ENCODE measurements at places on chromosomes 1 and 21.
A peak's percentile ranks its signal among the peaks of the same experiment; 100 is the strongest.

DNA sequence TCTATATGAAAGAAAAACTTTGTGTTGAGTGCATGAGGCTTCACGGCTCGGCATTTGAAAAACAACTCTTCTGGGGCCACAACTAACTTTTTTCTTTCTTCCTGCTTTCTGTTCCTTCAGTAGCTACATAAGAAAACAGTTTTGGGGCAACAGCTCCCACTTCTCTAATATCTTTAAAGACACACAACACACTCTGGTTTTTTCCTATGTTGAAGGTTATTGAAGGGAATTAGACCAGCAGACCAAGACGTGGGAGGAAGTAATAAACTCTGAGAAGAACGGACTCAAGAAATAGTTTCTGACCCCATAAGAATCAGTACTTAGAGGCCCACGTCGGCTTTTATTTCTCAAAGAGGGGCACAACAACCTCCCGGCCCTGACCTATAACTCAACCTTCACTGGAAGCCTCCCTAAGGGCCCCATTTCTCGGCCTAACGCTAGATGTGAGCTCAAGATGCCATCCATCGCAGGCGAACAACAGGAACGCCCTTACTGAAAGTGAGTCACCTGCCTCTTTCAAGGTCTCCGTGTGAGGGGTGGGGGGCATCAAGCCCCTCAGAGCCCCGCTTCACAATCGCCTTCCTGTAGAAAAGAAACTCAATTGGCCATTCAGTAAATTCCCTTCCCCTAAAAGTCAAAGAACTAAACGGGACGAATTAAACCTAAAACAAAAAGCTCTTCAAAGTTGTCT is 844 bp downstream of the ZMYM6 start:
- DNase-seq, result peak; percentile 58

GRCh38 chr1:204726478-204726877 is 40.9 kb upstream of the LRRN2 start:
- no peak for DNase-seq

DNA sequence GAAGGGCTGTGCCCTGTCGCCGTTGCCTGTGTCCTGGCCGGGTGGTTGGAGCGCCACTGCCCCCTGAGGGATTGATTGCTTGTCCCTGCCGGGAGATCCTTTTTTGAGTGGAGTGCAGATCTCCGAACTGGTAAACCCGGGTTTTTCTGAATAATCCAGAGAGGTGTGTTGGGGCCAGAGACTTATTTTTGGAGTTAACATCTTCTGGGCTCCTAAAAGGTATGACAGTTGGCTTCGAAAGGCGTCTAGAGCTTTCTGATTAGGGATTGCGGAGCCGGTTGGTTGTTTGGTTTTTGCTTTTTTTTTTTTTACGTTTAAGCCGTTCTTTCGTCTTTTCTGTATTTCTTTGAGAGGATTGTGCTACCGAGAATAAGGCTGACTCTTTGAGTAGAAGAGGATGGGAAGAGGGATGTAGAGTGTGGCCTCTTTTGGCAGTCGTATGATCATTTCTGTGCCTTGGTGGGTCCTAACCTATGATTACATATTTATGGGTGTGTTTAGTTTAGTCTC is 756 bp downstream of the RLF start:
- DNase-seq, result peak; percentile 38

GRCh38 chr1:30755334-30755733 is 2.2 kb downstream of the LAPTM5 start:
- no peak for DNase-seq

DNA sequence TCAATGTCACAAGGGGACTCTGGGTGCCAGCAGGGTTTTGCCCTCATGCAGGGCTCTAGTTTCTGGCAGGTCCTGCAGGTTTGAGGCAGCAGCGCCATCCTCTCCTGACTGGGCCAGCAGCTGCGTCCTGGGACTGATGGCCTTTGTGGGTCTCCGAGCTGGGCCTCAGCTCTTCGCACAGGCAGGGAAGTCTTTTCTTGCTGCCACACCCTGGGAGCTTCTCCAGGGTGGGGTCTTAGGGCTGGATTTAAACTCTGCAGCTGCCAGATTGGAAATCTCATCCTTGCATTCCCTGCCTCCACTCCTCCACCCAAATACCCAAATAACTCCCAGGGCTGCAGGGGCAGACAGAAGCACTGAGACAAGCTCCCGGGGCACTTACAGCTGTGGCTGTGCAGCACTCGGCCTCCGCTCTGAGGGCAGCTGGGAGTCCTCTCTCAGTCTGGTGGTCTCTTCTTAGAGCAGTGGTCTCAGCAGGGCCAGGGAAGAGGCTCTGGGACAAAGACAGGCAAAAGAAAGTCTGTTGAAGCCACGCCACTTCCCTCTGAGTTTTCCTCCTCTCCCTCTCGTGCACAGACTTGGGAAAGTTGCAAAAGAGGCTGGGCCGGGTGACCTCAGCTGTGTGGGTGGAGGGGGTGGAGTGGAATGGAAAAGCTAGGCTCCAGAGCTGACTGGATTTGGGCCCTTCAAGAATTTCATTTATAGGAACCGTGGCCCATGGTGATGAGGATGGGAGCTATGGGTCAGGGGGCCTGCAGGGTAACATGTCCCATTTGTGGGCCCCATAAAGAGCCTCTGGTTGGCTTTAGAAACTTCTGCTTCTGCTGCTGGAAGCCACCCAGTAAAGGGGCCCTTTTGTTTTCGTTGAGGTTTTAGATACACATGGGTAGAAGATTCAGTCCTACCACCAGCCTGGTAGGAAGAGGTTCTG is at the start of gene RAB7B:
Gene RAB7B (minus strand): TSS at position 525 of the 931 bp plus-strand sequence. CDS start 9,260 bp downstream, outside the sequence.
- no peak for DNase-seq

All from hematopoietic multipotent progenitor cell treated with erythropoietin and hydrocortisone succinate and interleukin-3 and kit ligand, for 15 days (in vitro differentiated cells).